AML-193 (cell line): ENCODE measurements at places on chromosomes 5 and 9.

GRCh38 chr5:92605591-92605990, 975.4 kb downstream of the NR2F1-AS1 start:
- no peak for DNase-seq

GRCh38 chr9:8338767-8339510, 539.4 kb upstream of the DMAC1 start:
- no peak for DNase-seq

- DNase-seq: no peak
Observed at GRCh38 chr5:69224520-69224919, 10.2 kb upstream of the CDK7 start.

DNA sequence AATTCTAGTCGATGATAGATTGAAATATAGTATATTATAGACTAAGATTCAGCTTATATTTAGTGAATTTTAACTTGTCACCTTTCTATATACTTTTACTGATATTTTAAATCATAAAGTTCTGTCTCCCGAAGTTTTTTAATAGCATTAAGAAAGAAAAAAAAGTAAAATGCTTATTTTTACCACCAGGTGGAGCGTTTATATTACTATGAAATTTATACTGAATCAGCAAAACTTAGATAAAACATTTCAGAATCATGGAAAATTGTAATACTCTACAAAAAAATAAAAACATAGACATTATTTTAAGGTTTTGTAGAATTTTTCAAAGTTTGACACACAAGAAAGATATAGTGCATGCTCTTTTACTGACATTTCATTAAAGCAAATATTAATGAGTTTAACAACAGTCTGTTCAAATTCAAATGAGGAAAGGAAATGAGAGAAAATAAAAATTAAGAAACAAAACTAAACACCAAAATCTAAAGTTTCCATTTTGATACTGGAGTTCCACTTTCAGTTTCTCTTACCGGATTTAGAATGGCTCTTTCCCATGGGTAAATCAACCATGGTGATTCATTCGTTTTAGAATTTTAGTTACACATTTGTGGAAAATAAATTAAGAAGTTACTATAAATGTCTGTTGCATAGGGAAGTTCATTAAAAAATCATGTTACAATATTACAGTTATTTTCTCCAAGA, 1035.3 kb downstream of the CDH12 start:
- peak; percentile 20 for DNase-seq

DNA sequence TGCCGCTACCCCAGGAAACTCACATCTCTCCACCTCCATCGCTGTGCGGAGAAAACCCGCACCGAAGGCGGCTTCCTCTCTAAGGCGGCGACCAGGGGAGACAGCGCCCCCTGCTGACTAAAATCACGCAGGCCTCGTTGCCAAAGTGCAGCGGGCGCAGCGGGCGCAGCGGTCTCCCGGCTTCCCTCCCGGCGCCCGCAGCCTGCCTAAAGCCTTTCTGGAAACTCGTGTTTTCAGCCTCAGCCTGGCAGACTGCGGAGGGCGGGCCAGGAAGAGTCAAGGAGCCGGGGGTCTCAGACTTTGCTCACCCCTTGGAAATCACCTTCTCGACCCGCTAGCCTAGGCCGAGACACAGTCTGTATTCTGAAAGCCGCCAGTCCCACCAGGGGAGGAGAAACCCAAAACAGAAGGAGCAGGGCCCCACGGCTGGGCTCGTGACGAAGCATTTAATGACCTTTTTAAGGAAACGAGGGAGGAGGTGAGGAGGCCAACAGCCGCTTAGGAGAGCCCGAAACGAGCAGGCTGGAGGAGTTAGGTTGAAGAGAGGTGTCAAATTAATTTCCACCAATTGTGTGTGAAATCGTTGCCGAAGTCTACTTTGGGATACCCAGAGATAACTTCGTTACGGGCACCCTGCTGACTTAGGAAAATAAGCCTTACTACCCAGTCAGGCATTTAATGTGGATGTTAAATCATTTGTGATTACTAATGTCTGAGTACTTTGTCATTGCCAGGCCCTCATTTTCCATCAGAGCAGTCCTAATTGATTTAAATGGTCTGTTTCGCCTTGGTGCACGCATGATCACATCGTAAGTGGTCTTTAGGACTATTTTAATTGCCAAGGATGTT, 7.3 kb upstream of the FOXB2 start:
- no peak for DNase-seq

DNA sequence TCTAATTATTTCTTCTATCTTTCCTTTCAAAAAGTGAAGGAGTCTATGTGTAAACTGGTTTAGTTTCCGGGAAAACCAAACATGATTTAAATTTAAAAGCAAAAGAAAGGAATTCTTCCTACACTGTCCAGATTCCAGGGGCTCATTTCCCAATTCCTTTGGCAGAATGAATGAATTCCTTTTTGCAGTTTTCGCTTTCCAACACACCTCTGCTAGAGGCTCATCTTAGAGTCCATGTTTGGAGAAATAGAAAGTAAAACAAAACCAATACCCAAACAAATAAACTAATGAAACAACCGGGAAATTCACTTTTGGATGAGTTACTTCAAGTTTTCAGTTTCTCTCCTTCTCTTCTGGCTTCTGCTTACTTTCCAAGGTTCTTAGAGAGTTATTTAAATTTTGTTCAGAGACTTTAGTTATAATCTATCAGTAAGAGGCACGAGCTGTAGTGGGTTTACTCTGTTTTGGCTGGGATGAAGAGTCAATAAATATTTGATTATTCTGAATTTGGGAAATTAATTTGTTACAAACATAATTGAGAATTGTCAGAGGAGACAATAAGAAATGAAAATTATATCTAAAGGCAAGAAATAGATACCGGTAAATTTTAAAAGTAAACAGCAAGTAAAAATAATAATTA, 365.0 kb upstream of the CDH9 start:
- DNase-seq: no peak

DNA sequence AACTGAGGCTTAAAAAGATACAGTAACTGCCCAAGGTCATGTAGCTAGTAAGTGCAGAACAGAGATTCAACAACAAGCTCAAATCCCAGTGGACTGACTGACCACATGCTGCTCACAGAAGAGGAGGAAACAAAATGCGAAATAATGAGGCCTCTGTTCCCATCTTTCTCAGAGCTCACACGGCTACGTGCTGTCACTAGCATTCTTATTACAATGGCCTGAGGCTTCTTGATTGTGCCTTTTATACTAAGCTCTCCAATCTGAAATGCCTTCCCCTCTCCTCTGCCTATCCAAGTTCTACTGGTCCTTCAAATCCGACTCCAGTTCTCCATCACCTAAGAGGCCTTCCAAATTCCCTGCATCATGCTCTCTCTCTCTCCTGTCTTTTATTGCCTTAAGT, 26.0 kb downstream of the SGTB start:
- DNase-seq: no peak

DNA sequence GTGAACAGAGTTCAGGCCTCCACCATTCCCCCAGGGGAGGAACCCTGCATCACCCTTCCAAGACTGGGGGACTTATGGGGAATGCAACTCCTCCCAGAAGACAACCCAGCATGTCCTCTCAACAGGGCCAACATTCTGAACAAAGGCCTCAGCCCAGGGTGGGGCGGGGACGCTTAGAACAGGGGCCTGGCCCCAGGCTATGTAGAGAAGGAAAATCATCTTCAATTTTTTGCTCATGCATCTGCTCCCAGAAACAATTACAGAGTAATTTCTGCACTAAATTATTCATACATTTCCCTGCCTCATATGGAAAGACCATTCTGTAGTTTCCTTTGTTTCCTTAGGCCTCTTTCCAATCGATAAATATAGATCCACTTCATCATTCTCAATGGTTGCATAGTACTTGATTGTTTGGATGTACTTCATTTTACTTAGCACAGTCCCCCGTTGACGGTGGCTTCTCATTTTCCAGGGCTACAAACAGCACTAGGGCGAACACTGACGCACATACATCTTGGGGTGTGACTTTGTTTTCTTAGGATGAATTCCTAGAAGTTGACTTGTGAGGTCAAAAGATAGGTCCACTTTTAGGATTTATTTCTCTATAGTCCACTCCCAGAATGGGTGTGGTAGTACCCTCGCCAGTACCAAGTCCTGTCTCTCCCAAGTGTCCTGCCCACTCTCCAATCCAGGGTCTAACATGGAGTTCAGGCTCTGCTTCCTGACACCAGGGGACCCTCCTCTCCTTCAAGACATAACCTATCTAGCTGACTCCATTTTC, 27.2 kb upstream of the SMU1 start:
- DNase-seq: no peak

DNA sequence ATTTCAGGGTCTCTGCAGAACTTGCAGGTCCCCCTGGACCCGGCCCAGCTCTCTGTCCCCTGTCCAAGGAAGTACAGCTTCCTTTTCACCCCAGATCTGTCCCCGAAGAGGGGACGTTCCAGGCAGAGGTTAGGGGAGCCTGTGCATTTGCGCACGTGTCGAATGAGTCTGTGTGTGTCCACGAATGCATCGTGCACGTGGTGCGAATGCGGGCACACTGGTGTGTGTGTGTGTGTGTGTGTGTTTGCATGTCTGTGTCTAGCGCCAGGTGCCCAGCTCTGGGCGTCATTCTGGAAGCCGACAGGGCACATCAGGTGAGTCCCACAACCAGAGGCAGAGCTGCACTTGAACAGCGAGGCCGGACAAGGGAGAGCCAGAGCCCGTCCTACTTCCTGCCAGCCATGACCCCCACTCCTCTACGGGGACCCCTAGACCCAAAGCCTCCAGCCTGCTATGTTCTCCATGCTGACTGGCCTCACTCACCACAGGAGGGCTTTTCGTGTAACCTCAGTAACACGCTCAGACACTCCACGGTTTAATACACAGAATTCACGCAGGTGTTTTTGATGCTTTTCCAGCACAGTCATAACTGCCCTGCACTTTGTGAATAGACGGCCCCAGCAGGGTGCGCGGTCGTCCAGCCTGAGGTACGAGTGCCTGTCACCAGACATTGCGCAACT, 41.3 kb upstream of the CACNA1B start:
- DNase-seq: no peak

DNA sequence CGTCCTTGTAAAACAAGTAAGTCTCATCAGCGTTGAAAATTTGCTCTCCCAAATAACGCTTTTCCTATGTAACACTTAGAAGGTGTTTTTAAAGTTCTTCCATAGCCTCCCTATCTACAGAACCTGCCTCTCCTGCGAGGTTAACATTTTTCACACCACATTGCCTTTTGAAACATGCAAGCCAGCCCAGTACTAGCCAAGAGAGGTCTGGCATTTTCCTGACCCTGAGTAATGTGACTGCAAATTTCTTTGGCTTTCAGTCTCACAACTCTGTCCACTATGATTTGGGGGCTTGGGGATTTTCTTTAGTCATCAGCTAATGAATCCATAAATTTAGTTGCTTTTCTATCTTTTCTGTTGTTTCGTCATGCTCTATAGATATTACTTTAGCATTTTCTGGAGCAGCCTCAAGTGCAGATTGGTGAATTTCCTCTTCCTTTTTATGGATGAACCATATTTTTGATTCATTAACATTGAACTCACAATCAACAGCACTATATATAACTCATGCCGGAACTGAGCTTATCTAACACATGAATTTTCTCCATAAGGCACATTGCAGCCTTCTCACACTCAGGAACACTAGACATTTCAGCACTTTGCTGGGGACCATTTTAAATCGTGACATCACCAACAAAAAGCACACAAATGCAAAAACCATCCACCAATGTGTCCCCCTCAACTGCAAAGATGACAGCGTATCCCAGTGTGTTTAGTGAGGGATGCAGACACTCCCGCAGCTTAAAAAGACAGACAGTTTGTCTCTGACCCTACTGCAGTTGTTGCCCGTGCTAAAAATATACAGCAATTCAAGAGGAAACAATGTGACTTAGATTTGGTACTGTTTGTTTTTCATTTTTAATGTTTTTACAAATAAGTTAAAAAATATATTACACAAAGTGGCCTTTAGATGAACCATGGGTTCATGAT, 77.2 kb upstream of the SPATA31C2 start:
- DNase-seq: no peak

DNA sequence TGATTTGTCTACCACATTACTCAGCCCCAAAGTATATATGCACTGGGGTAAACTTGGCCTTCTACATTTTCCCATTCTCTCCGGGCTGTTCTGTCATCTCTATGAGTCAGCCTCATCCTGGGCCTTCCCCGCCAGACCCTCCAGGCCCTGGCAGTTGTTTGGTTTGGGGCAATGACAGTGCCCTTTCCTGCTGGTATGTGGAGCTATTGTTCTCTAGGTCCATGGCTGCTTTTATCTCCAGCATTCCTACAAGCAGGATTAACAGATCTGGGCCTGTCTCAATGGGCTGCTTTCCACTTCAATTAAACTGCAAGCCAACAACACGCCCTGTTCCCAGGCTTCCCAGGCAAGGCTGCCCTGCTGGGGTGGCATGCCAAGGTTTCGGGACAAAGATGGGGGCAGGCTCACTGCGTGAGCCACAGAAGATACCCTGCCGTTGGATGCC, 136.4 kb downstream of the SLIT3 start:
- no peak for DNase-seq

DNA sequence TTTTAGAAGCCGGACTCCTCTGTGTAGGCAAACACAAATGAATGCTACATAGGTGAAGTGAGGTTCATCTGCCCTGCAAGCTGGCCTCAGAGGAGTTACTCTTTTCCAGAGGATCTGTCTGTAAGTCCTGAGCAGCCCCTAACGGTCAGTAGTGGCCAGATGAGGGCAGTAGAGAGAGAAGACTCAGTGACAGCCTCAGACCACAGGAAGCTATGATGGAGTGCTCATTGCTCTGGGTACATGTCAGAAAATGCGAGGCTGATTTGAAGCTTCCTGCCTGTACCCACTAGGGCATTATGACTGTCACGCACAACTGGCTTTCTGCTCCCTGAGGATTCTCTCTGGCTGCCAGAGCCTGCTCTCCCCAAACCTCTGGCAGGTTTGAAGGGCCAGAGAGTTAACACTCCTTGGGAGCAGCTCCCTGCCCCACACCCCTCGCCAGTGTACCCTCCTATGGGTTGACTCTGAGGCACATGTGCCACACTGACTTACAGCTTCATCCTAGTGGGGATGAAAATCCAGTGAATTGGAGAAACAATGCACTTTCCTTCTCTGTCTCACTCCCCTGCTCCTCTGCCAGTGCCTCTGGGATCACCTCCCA, 141.5 kb downstream of the GABRG2 start:
- peak; percentile 41 for DNase-seq

DNA sequence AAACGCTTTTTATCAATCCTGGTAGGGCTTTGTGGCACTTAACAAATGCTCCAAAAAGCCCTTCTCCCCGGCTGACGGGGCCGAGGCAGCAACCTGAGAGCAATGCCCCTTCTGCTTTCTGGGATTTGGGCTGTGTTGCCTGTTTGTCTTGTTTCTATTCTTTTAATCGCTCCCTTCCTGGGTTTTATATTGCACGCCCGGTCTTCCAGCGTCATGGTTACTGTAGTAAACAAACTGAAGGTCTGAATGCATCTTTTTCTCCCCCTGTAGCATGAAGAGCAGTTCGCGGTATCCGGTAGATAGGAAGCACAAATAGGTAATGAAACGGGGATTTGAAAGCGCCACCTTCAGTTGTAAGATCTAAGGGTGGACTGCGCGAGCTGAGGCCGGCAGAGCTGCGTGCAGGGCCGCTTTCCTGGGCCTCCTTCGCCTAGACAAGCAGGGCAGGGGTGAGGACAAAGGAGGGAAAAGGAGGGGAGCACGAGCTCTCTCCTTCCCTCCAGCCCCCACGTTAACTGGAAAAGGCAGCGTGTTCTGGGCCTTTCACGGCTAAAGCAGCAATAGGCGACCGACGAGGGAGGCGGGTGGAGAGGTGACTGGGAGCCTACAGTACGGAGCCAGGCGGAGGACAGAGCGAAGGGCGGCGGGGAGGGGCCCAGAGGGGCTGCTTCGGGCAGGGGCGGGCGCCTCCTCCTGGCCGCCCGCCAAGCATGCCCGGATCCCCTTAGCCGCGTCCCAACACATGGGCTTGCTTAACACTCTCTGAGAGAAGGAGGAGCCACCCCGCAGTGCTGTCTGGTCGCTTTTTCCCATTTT, 49.3 kb upstream of the ZNF366 start:
- DNase-seq: no peak

- DNase-seq: no peak
Observed at GRCh38 chr9:21904371-21904770, 89.8 kb downstream of the CDKN2A start.
